NCI-H774 (cell line): ENCODE measurements at places on chromosomes 11 and 22.
A peak's percentile ranks its signal among the peaks of the same experiment; 100 is the strongest.

GRCh38 chr22:29125844-29126243 is 53.0 kb downstream of the KREMEN1 start:
- no peak for DNase-seq

DNA sequence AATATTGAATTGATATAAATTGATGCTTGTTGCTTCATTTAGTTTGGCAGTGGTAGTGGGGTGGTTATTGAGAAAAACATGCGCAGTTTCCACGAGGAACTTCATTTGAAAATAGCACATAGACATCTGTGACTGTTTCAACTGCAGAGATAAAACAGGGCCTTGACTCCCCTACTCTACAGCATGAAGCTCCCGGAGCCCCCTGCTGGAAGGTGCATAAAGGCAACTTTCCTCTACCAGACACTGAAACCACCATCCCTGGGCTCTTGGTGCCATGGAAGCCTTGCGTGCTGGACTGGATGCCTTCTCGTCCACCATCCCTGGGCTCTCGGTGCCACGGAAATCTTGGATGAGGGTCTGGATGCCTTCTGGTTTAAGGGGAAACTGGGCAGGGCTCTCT is 195.9 kb downstream of the CSNK2A3 start:
- DNase-seq = no peak

- no peak for DNase-seq
Measured at GRCh38 chr22:46538814-46539160, 1.4 kb upstream of the CELSR1 start.

DNA sequence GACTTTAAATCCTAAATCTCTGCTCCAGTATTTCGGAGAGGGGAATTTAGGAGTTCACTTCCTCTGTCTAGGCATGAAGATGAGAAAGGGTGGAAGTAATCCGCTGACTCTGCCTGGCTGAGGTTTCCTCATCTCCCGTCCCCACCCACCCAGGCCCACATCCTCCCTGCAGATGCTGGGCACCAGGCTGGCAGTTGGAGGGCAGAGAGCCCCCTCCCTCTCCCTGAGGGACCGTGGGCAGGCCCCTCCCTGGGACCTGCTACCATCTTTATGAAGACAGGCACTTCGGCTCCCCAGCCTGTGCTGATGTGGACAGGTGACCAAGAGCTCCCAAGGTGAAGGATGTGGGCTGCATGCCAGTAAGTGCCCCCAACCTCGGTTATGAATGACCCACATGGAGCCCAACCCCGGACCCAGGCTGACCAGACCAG is 6.7 kb downstream of the CASTOR1 start:
- DNase-seq = no peak

GRCh38 chr22:29663180-29663821 is 56.5 kb upstream of the CABP7 start:
- no peak for DNase-seq

DNA sequence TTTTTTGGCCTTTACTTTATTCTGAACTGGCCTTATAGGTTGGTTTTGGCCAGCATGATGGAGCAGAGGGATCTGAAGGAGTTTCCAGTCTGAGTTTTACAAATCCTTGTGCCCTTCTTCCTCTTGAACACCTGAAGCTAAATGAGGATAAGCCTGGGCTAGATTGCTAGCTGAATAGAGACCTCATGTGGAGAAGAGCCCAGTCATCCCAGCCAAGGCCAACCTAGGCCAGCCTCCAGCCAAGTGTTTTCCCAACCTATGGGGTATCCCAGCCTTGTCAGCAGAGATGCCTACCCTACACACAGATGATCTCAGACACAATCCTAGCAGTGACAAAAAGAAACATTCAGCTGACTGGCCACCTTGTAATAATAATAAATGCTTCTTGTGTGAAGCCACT is 966 bp upstream of the CASP12 start:
- no peak for DNase-seq

- DNase-seq = no peak
Measured at GRCh38 chr11:99522467-99523173, 501.9 kb downstream of the CNTN5 start.

GRCh38 chr22:44603767-44604166 is 98.2 kb upstream of the PRR5 start:
- no peak for DNase-seq

- peak; percentile 72 for DNase-seq
Measured at GRCh38 chr11:12989428-12990161, 19.5 kb upstream of the RASSF10 start.

DNA sequence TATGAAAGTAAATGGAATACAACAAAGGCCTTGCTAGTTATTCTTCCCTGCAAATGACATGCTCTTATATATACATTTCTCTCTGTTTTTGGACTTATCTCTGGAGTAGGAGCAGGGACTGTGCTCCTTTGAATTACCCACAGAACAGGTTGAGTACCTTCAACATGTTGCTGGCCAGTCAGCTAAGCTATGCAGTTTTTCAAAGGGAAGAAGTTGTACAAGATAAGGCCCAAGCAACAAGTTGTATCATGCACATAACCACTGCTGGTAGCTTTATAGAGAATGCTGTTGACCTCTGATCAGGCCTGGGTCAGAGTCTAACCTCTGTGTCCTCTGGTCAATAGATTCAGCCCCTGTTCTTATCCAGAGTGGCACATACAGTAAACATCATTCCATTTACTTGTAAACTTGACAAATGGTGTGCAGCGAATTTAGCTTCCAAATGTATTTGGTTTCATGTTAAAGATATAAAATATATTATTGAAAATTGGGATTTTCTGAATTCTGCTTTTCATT is 99.6 kb downstream of the C11orf87 start:
- no peak for DNase-seq

- no peak for DNase-seq
Measured at GRCh38 chr22:33952776-33953175, 32.5 kb upstream of the LARGE1 start.
